ENCODE measurements at places on chromosomes 2 and 18.

- DNase-seq: no peak
Measured at GRCh38 chr2:113298176-113298575, 19.5 kb upstream of the PAX8 start.

DNA sequence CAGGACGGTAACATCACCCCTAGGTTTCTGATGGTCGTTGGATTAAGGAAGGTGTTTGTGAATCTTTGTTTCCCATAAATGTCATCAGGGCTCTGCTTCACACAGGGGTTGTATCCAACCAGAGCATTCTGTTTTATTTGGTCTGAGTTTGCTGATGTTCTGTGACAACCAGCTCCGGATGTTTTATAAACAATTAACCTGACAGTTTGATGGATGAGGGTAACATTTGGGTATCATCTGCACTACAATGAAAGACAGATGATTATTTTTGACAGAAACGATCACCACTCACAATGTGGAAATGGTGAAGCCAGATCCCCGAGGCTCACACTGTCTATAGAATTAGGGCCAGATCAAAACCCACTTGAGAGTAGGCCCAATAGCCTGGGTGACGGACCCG lies 107.1 kb downstream of the CDC42EP3 start:
- no peak for DNase-seq

DNA sequence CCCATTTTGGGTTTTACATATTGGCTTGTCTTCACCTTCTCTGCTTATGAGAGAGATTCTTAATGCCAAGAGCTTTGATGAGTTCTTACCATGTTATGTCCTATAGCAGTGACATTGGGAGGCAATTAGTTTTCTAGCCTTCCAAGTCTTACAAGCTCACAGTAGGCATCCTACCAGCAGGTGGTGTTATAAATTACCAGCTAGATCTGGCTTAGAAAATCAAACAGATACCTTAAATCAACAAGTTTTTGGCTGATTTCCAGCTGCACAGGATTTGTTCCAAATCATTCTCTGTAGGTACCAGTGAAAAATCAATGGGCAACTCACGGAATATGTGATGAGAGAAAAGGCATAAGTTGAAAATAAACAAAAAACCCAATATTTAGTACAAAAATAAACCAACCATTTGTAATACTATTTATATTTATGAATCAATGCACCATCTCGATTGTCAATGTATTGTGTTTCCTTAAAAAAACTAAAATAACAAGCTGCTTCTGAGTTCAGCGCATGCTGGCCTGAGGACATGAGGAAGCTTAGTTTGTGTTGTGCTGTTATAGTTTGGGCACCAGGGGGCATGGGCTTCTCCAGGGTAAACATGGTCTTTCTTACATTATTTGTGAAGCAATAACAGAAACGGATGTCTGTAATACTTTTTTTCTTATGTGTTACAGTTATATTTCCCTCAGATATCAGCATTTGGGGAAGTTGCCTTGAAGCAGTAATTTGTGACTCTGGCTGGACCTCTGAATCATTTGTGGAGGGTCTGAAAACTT lies 34.1 kb upstream of the NXPH2 start:
- DNase-seq: no peak

GRCh38 chr2:231633241-231633976 lies 40.7 kb downstream of the TEX44 start:
- no peak for DNase-seq

DNA sequence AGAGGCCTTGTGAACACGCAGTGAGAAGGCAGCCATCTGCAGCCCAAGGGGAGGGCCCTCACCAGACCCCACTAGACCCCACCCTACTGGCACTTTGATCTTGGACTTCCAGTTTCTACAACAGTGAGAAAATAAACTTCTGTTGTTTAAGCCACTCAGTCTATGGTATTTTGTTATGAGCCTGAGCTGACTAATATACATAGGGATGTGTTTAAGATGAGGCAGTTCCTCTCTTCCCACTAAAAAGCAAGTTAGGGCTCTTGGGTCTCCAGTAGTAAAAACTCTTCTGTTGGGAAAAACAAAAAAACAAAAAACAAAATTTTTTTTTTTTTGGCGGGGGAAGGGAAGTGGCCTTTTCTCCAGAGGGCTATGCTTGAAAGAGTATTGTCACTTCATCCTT lies 233.2 kb upstream of the SMAD7 start:
- peak; percentile 32 for DNase-seq

DNA sequence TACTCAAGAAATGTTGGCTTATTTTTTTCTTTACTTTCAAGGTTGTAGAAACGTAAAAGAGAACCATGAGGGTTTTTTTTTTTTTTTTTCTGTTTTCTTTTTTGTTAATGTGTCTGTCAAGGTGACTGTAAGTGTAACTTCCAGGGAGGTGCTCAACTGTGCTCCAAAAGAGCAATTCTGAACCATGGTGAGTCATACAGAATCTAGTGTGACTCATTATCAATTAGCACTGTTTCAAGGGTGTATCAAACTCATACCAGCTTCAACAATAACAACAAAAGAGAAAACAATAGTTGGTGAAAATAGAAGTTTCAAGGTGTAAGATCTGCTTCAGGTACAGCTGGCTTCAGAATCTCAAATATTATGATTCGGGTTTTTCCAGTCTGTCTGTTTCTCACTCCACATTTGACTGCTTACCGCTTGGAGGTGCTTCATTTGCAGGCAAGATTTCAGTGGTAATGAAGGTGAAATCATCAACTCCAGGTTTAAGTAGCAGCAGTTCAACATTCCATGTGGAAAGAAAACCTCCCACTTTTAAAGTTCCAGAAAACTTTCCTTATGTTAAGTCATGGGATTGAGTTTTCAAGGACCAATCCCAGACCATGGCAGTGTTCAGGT lies 850.6 kb downstream of the CNTNAP5 start:
- DNase-seq: no peak

- no peak for DNase-seq
Measured at GRCh38 chr2:181312515-181312927, 144.7 kb upstream of the ITGA4 start.

- DNase-seq: peak; percentile 84
Measured at GRCh38 chr2:41930807-41931566, 116.8 kb upstream of the PKDCC start.

GRCh38 chr2:234754126-234754525 lies 197.7 kb upstream of the SH3BP4 start:
- DNase-seq: no peak

- DNase-seq: peak; percentile 1
Measured at GRCh38 chr18:72342933-72343332, 201.2 kb downstream of the CBLN2 start.
